ENCODE measurements at places on chromosomes 6 and 20. TPM values are rescaled to one million over a fixed set of nuclear protein-coding genes. Genes with fewer than 3 reads are reported as not detected.

The SYCP2L gene
- not detected for total RNA-seq

The SLC24A3 gene
- total RNA-seq = 0.64 TPM

The PTGIS gene
- 6.3 TPM for total RNA-seq

The KATNA1 gene
- total RNA-seq = 19.7 TPM

The MKKS gene
- 8.4 TPM for total RNA-seq

The SLC17A2 gene
- total RNA-seq = not detected

The C6orf118 gene
- not detected for total RNA-seq

The KHDC1 gene
- total RNA-seq = 3.5 TPM

All from epithelial cell of alveolus of lung (primary cell).